ENCODE measurements at places on chromosomes 3 and 15.

DNA sequence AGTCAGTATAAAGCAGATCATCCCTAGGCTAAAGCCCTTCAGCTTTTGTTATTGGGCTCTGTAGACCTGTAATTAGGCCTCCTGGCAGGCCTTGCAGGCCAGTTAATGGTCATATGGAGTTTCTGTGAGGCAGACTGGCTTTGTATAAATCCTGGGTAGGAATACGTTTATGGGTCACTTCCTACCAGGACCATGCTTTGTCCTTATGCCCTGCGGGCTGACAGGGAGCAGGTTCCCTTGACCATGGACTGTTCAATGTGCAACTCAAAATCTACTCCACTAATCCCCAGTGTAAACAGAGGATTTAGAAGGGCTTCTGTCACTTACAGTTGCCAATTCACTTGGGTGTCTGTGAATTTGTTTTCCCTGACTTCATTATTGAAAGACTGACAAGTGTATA, 202.7 kb upstream of the MLF1 start:
- DNase-seq = peak; percentile 31

DNA sequence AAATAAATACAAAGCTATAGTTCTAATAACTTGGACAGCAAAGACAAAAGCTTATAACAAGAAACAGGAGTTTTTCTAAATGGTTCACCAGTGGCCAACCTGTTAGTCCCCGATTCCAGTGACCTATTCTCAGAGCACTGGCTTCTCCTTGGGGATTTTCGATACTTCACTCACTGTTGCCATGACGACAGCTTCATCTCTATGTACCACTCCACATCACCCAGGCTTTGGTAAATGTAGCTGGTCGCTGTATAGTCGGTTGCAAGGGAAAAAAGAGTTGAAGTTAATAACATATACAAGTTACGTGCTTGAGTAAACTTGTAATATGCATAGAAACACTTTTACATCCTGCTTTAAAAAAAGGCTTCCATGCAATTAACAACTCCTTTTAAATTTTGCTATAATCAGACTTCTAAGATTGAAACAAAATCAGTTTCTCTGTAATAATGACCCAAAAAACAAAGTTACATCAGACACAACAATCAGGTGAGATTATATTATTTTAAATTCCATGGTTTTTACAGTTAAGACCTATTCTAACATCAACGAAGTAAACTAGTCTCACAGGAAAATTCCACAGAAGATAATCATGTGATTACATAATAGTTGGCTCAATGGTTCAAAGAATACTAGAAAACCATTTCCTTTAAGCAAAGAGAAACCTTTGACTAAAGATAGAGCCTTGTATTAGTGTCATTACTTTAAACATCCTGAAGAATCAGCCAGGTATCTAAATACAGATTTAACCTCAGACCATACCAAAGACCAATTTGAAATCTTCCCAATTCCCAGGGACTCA, 2.9 kb downstream of the CCNL1 start:
- peak; percentile 2 for DNase-seq

DNA sequence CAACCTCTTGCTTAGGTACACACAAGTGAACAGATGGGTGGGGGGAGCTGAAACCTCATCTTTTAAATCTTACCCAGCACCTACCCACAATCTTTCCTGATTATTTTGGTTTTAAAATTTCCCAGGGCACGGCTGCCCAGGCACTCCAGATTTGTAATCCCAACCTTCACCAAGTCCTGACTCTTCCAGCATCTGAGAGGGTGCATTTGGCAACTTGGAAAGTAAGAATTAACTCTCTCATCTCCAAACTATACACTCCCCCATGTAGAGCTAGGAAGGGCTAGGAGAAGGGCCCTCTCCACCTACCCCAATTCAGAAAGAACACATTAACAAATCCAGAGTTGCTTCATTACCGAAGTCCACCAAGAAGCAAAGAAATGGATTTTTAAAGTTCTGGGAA, 41.7 kb upstream of the PRICKLE2 start:
- no peak for DNase-seq

GRCh38 chr3:195282961-195283360, 12.0 kb upstream of the XXYLT1 start:
- no peak for DNase-seq

- no peak for DNase-seq
Observed at GRCh38 chr3:100538339-100538706, 45.9 kb downstream of the TMEM45A start.

DNA sequence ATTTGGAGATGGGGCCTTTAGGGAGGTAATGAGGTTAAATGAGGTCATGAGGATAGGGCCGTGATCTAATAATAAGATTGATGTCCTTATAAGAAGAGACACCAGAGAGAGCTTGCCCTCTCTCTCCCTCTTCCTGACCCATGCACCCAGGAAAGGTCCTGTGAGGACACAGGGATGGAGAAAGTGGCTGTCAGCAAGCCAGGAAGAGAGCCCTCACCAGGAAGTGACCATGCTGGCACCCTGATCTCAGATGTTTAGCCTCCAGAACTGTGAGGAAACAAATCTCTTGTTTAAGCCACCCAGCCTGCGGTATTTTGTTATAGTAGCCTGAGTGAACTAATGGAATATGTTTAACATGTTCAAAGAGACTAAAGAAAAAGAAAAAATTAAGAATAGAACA, 15.3 kb upstream of the GNB5 start:
- no peak for DNase-seq

- no peak for DNase-seq
Observed at GRCh38 chr15:41772720-41773331, 1.5 kb upstream of the MAPKBP1 start.

GRCh38 chr3:189824629-189825312, 193.6 kb downstream of the TP63 start:
- no peak for DNase-seq

DNA sequence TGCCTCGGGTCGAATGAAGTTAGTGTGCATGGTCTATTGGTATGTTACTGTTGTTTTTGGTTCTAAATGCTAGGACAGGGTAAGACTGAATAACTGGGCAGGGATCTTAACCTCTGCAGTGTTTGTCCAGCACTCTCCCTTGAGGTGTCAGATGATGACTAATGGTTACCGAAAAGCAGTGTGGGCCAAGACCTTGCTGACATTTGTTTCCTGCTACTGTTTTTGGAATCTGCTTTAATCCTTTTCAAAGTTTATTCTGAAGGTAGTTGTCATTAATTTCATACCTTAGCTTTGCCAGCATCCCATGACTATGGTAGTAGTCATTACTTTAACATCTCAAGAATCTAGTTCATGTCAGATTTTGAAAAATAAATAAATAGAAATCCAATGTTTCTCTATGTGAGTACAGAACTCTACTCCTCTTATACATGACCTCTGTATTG, 117.0 kb downstream of the P3H2 start:
- DNase-seq = no peak

DNA sequence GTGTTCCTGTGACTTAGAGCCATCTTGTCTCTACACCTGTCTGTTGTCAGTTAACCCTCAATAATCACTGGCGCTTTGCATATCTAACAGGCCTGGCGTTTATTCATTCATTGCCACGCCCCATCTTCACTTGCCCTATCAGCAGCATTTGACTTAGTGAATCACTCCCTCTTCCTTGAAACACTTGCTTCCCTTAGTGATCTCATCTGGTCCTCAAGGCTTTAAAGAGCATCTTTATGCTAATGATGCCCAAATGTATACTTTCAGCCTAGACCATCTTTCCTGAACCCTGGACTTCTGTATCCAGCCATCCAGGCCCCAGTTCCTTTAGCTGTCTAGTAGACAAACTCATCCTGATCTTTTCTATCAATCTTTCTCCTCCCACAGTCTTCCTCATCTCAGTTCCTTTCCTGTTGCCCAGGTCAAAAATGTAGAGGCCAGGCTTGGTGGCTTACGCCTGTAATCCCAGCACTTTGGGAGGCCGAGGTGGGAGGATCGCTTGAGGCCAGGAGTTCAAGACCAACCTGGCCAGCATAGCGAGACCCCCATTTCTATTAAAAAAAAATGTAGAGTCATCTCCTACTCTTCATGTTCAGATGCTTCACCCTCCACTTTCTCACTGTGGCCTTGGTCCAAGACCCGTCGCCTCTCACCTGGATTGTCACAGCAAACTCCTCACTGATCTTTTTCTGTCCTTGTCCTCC, 1.4 kb upstream of the IGDCC4 start:
- DNase-seq = no peak

GRCh38 chr3:133703915-133704314, 42.2 kb upstream of the TOPBP1 start:
- DNase-seq = no peak

GRCh38 chr3:126419886-126420786, 25.4 kb downstream of the CFAP100 start:
- no peak for DNase-seq

- DNase-seq = no peak
Observed at GRCh38 chr3:100972301-100972844, 20.8 kb downstream of the ABI3BP start.

- DNase-seq = no peak
Observed at GRCh38 chr15:71752604-71753289, 57.6 kb upstream of the NR2E3 start.

- no peak for DNase-seq
Observed at GRCh38 chr15:58554758-58555157, 123.0 kb downstream of the LIPC start.

GRCh38 chr3:42101048-42101447, 9.9 kb downstream of the TRAK1 start:
- no peak for DNase-seq

- DNase-seq = no peak
Observed at GRCh38 chr15:50543556-50543955, 2.9 kb downstream of the USP50 start.

GRCh38 chr15:23570486-23570885, 5.0 kb downstream of the MKRN3 start:
- no peak for DNase-seq

DNA sequence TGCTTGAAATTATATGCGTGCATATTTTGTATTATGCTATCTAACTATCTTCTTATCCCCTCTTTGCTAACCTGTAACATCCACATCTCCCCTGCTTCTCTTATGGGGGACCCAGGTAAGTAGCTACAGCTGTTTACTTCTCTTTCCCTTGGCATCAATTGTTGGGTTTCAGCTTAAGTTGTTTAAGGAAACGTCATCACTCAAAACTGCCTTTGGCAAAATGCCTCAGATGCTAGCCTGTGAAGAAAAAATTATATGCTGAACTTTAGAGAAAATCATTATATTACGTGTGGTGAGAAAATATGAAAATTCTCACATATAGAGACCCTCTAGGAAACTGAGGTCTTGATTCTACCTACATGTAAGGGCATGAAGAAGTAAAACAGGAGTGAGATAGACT, 447.0 kb upstream of the NECTIN3 start:
- DNase-seq = no peak

GRCh38 chr15:75460646-75461045, 9.2 kb upstream of the SIN3A start:
- DNase-seq = no peak

- no peak for DNase-seq
Observed at GRCh38 chr15:91067036-91067435, 33.0 kb upstream of the SV2B start.

- no peak for DNase-seq
Observed at GRCh38 chr3:120601554-120601953, 5.4 kb downstream of the NDUFB4 start.

DNA sequence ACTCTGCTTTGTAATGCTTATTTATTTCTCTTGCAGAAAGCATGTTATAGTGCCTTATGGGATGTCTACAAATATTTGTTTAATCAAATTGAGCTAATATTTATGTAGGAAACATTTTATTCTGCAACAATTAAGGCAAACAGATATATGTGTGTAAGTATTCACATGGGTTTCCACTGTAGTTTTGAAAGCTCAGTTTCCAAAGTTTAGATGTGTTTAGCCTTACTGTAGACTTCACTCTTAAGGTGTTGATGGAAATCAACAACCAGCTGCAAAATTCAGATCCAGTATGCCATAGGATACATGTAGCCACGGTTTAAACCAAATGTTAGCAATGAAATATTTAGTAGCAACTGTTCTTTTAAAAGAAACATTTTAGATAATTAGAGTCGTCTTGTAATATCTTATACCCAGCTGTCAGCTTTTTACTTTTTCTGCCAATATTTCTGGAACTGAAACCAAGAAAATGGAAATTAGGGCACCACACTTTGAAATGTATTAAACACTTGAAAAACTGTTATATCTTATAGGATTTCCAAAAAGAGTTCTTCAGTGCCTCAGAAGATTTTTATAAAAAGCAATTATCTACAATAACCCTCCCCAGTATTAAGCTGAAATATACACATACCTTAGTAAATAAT, 18.5 kb downstream of the PIK3CA start:
- DNase-seq = no peak

Measured in NCI-H1930 (cell line).